ENCODE measurements at places on chromosomes 4 and X.

DNA sequence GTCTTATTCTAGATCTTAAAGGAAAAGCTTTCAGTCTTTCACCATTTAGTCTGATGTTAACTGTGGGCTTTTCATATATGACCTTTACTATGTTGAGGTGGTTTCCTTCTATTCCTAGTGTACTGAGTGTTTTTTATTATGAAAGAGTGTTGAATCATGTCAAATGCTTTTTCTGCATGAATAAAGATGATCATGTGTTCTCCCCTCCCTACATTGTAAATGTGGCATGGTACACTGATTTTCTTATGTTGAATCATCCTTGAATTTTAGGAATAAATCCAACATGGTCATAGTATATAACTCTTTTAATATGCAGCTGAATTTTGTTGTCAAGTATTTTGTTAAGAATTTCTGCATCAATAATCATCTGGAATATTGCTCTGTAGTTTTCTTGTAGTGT, 4.3 kb downstream of the CLGN start:
- DNase-seq: no peak

GRCh38 chr4:115844180-115844579, 730.8 kb upstream of the NDST4 start:
- DNase-seq: no peak

GRCh38 chr4:11367371-11367770, 61.3 kb downstream of the HS3ST1 start:
- no peak for DNase-seq

GRCh38 chr4:187178587-187178986, 454.9 kb upstream of the FAT1 start:
- no peak for DNase-seq

- peak; percentile 78 for DNase-seq
These were observed 6.1 kb downstream of the TCEANC start for GRCh38 chrX:13659063-13659462.

GRCh38 chr4:126807132-126807531, 825.6 kb upstream of the INTU start:
- DNase-seq: no peak

DNA sequence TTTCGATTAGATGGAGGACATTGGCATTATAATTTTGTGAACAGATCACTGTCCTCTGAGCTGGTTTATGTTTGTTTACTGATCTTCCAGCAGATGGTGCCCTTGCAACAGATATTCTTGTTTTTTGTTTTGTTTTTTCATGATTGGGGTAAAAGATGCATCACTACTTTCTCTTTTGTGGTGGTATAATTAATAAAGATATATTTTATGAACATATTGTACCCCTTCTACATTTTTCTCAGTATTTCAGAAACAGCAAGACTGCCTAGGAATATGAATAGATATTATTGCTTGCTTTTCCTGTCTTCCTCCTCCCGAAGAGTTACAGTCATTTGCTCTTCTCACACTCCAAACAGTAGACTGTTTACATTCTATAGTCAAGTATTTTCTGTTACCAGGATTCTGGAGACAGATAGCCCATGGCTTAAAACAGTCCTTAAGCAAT, 905.2 kb downstream of the TRAM1L1 start:
- peak; percentile 22 for DNase-seq

GRCh38 chrX:34638116-34638515, 19.0 kb downstream of the TMEM47 start:
- DNase-seq: peak; percentile 0

GRCh38 chr4:14631806-14632440, 370.4 kb upstream of the CPEB2 start:
- no peak for DNase-seq

- DNase-seq: no peak
These were observed 1006.3 kb upstream of the AGA start for GRCh38 chr4:178448372-178449035.

GRCh38 chr4:53587135-53587534, 4.2 kb downstream of the LNX1 start:
- DNase-seq: no peak

GRCh38 chr4:37464373-37465128, 220.0 kb downstream of the NWD2 start:
- DNase-seq: no peak

GRCh38 chr4:2947926-2948325, 15.3 kb downstream of the NOP14 start:
- no peak for DNase-seq

GRCh38 chr4:31657859-31658570, 937.8 kb downstream of the PCDH7 start:
- no peak for DNase-seq

- DNase-seq: no peak
These were observed 8.3 kb downstream of the CTAG1A start for GRCh38 chrX:154593201-154593600.

GRCh38 chr4:184265546-184266351, 48.1 kb upstream of the ENPP6 start:
- peak; percentile 37 for DNase-seq

DNA sequence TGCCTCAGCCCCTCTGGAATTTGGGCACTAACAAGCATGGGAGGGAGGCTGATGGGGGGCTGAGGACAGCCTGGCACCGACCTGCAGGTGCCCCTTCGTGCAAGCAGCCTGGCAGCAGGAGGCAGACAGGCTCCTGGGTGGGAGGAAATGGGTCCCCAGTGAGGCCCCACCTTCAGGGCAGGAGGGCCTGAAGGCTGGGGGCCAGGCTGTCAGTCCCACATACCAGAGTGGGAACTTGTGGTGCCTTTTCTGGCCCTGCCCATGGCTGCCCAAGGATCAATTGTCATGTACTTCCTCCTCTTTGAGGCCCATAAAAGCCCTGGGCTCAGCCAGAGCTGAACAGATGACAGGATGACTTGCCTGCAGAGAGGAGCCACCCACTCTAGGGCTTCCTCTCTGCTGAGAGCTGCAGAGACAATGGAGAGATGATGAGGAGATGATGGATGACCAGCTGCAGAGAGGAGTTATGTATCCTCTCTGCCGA, 141.0 kb downstream of the PDHA2 start:
- no peak for DNase-seq

DNA sequence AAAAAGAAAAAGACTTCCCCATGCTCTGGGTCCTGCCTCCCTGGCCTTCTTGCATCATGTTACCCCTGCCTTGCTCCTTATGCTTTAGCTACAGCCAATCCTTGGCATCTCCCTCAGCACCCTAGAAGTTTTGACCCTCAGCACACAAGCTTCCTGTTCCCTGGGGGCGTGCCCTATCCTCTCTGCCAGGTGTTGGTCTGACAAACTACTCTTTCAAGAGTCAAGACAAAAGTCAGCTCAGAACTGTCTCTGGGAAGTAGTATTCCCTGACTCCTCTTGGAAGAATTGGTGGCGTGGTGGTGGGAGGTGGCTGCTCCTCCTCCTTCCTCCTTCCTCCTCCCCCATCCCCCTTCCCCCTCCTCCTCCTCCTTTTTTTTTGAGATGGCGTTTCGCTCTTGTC, 41.0 kb downstream of the PRPS1 start:
- DNase-seq: no peak

DNA sequence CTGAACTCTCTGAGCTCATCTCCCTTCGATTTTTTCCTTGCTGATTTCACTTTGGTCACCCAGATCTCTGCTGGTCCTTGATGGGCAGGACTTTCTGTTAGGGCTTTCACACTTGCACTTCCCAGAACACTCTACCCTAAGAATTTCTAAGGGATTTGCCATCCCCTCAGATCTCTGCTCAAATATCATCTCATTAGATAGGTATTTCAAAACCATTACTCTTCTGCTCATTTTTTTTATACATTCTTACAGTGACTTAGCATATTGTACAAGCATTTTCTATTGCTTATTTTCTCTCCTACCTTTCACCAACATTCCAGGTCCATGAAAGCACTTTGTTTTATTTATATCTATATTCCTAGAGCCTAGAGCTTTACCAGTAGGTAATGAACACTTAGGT, 913.3 kb downstream of the PDHA2 start:
- no peak for DNase-seq

- no peak for DNase-seq
These were observed 2.9 kb downstream of the GPRASP3 start for GRCh38 chrX:102723456-102723855.

- DNase-seq: no peak
These were observed 253.4 kb downstream of the EPHA5 start for GRCh38 chr4:65416891-65417290.

- no peak for DNase-seq
These were observed at the start of gene PRSS48 for GRCh38 chr4:151276787-151277562. Gene PRSS48, plus strand, starts transcription at chr4:151277161. Its CDS starts 12 bp downstream, at chr4:151277173.

GRCh38 chr4:175330236-175330635, 412.1 kb downstream of the ADAM29 start:
- no peak for DNase-seq

- DNase-seq: no peak
These were observed 56.0 kb upstream of the STPG2 start for GRCh38 chr4:98199247-98199646.

DNA sequence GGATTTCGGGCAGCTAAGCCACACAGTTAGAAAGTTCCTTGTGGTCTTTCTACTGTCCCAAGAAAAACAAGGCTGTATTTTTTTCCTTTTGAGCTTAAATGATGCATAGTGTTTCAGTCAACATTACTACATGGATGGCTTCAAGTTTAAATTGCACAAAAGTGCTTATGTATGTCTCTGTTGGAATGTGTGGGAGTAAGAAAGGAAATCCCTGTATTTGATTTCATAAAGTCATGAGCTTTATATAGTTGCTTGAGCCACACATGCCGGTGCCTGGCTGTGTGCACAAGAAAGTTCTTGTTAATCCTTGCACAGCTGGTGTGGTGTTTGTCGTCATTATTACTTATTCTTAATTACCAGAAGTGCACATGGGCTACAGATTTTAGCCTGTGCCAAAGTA, 262.2 kb downstream of the ARHGAP10 start:
- no peak for DNase-seq

DNA sequence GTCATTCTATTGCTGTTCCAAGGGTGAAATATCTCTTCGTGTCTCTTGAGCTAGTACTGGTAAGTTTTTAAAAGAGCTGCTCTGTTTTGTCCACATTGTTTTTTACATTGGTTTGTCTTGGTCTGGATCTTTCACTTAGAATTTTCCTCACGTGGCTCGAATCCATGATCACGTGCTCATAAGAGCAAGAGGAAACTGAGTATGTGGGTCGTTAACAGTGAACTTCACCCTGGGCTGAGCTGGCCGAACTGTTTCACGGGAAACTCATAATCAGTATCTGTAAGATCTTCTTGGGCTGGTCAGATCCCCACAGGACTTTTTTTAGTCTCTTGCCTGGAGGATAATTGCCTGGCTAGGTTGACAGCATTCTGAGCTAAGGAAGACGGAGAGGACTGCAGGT, 77.8 kb upstream of the HELT start:
- DNase-seq: no peak

GRCh38 chr4:101954975-101955678, 164.6 kb downstream of the BANK1 start:
- no peak for DNase-seq

- DNase-seq: no peak
These were observed 12.7 kb downstream of the SLC2A9 start for GRCh38 chr4:10008609-10009005.

- no peak for DNase-seq
These were observed 583.1 kb downstream of the INPP4B start for GRCh38 chr4:142262956-142263355.

DNA sequence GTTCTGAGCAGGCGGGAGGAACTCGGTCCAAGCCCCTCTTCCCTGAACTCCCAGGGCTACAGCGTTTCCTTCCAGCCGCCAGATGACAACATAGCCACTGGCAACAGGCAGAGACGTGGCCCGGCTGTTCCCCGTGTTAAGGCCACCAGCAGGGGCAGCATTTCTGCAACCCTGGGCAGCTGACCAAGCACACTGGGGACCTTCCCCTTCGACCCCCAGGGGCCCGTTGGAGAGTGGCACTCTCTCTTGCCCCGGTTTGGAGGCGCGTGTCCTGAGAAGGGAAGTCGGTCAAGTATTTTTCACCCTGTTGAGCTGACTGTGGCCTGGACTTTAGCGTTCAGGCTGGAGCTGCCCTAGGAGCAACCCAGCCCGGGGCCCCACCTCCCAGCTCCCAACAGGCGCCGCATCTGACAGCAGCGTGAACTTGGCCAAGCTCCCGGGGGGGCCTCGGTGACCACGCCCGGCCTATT, 37.6 kb downstream of the ZBTB49 start:
- DNase-seq: no peak

- no peak for DNase-seq
These were observed 189.1 kb downstream of the PCDH18 start for GRCh38 chr4:137343221-137343620.

GRCh38 chrX:119853444-119853843, 681 bp upstream of the UPF3B start:
- DNase-seq: no peak

- no peak for DNase-seq
These were observed 750.5 kb upstream of the POU3F4 start for GRCh38 chrX:82757614-82758013.

GRCh38 chr4:151717314-151717713, 43.5 kb downstream of the GATB start:
- DNase-seq: no peak

DNA sequence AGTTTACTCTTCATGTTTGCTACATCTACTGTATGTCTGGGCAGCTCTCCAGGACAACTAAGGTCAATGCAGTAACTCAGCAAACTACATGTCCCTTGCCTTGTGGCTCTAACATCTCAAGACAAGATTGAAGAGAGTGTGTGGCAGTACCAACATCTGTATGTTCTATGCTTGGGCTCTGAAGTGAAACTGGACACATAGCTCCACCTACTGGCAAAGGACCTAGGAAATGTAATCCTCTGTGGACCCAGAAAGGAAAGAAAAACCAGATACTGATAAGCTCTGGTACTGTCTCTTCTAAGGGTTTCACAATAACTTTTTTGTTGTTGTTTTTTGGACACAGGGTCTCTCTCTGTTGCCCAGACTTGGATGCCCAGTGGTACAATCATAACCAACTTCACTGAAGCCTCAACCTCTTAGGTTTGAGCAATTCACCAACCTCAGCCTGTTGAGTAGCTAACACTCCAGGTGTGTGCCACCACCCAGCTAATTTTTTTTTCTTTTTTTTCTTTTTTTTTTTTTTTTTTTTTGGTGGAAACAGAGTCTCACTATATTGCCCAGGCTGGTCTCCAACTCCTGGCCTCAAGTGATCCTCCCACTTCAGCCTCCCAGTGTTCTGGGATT, 64.1 kb downstream of the QDPR start:
- peak; percentile 35 for DNase-seq

- no peak for DNase-seq
These were observed 4.0 kb upstream of the KANTR start for GRCh38 chrX:53089925-53090324.

- no peak for DNase-seq
These were observed 314.1 kb upstream of the PPARGC1A start for GRCh38 chr4:24203926-24204325.

GRCh38 chrX:78527818-78528217, 131.3 kb downstream of the RTL3 start:
- no peak for DNase-seq

- DNase-seq: no peak
These were observed 340.1 kb upstream of the CTSO start for GRCh38 chr4:156293657-156294297.

GRCh38 chr4:4519297-4519894, 22.5 kb downstream of the STX18 start:
- no peak for DNase-seq

- DNase-seq: no peak
These were observed 132.9 kb upstream of the SPANXC start for GRCh38 chrX:141375011-141375760.
